ENCODE measurements at places on chromosomes 5 and 9. TPM values are rescaled to one million over a fixed set of nuclear protein-coding genes. Genes with fewer than 3 reads are reported as not detected.

Gene EPB41L4A
- 2.8 TPM for total RNA-seq

Gene NINJ1
- total RNA-seq = 34.4 TPM

Gene ECSCR
- not detected for total RNA-seq

Gene FAM151B
- total RNA-seq = 1.2 TPM

Gene ORM2
- total RNA-seq = 0.59 TPM

Gene ZFP2
- 0.57 TPM for total RNA-seq

Gene LCN15
- 0.76 TPM for total RNA-seq

Gene ACSL6
- total RNA-seq = 2.3 TPM

Gene FOXD4L6
- 0.54 TPM for total RNA-seq

Gene C9orf153
- total RNA-seq = not detected

Gene WDR38
- total RNA-seq = not detected

Gene DNAI1
- total RNA-seq = 1.1 TPM

Gene KCNT1
- 0.17 TPM for total RNA-seq

Gene GRM6
- total RNA-seq = not detected

Gene ENG
- 0.76 TPM for total RNA-seq

Gene PCDHGB1
- total RNA-seq = 0.15 TPM

- no peak for DNase-seq
These were observed 352.5 kb upstream of the NUDT12 start for GRCh38 chr5:103915081-103915480.

- no peak for DNase-seq
These were observed 243.7 kb downstream of the CWC27 start for GRCh38 chr5:65012301-65012892.

GRCh38 chr9:113502427-113503034, 39.0 kb downstream of the RGS3 start:
- no peak for DNase-seq

GRCh38 chr5:140965905-140966292, 377 bp upstream of the PCDHAC2 start:
- no peak for DNase-seq

- DNase-seq = no peak
These were observed 78.3 kb downstream of the MAN2A1 start for GRCh38 chr5:109767997-109768396.

- DNase-seq = no peak
These were observed 48.3 kb upstream of the IRX4 start for GRCh38 chr5:1930880-1931603.

GRCh38 chr9:114311571-114312512, 11.1 kb upstream of the ORM1 start:
- no peak for DNase-seq

GRCh38 chr5:65611524-65611923, 12.6 kb downstream of the TRIM23 start:
- DNase-seq = no peak

DNA sequence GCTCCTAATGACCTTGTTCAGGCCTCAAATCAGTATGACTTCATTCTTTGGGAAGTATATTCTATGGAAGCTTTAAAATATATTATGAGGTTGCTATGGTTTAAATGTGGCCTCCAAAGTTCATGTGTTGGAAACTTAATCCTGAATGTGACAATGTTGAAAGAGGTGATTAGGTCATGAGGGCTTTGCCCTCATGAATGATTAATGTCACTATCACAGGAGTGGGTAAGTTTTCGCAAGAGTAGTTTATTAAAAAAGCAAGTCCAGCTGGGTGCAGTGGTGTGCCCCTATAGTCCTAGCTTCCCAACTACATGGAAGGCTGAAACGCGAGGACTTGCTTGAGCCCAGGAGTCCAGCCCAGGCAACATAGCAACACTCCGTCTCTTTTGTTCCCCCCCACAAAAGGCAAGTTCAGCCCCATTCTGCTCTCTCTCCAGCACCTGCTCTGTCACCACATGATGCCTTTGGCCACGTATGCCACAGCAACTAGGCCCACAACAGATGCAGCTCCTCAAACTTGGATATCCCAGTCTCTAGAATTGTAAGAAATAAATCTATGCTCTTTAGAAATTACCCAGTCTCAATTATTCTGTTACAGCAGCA, 105.3 kb downstream of the SIL1 start:
- DNase-seq = no peak

DNA sequence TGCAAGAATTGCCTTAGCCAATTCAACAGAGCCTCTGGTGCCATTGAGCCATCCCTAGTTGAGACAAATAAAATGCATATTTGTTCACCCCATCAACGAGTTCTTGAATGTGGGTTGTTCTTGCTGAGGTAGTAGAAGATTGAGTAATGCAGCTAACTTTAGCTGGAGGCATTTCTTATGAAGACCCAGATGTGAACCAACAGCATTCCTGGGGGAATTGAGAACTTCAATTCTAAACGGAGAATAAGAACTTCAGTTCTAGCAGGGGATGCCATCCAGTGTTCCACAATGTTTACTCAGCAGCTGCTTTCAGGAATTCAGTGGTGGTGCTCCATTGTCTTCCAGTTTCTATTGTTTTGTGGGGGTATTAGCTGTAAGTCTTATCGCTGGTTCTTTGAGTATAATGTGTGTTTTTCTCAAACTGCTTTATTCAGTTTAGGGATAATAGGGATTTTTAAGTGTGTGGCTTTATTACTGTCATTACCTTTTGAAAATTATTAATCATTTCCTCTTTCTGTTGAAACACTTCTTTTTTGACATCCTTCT, 1968.2 kb upstream of the NUDT12 start:
- DNase-seq = no peak

GRCh38 chr5:53426512-53426830, 54.0 kb upstream of the FST start:
- DNase-seq = no peak

- DNase-seq = no peak
These were observed 59.4 kb downstream of the DAP start for GRCh38 chr5:10701567-10702039.

DNA sequence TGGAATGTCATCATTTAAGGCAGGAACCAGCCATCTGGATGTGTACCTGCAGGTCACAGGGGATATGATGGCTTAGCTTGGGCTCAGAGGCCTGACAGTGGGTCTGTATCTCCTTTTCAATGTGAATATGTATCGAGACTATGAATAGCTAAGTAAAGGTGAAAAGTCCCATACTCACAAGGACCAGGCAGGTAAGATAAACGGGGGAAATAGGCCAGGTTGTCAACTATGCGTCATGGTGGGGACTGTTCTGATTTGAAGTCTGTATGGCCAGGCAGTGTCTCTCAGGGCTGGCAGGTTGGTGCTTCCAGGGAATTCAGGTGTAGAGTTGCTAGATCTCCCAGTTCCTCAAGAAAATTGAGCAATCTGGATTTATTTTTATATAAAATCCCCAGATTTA, 987.9 kb upstream of the WWC1 start:
- no peak for DNase-seq

DNA sequence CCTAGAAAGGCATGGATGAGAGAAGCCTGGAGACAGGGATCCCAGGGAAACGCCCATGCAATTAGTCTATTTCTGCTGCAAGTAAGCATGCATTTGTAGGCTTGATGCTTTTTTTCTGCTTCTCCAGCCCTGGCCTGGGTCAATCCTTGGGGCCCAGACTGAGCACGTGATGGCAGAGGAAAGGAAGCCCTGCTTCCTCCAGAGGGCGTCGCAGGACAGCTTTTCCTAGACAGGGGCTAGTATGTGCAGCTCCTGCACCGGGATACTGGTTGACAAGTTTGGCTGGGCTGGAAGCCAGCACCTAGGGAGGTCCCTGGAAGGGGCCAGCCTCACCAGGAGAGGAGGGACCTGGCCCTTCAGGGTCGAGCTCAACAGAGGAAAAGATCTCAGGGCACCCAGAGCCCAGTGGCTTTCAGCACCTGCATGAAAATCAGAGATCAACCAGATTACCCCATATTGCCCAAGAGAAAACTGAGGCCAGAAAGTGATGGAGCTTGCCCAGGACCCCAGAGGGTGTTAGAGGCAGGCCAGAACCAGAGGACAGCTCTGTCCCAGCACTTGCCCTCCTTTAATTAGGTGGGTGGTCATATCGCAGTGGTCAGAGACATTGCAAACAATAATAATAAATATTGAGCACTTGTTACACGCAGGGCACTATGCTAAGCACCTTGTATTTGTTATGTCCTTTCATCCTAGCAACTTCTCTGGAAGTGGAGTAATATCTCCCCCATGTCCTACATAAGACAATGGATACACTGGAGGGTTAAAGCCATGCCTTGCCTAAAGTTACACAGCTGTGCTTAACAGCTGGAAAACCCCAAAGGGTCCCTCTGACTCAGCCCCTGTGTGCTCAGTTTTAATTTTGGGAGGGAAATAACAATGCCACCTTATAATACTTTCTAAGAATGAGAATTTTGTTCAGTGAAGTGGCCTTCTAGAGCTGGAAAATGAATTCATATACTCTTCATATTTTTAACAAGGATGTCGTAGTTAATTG, 67.1 kb downstream of the KLF4 start:
- peak; percentile 78 for DNase-seq

- no peak for DNase-seq
These were observed 12.7 kb downstream of the STK10 start for GRCh38 chr5:172175263-172175719.

GRCh38 chr9:107237873-107238272, 45.2 kb upstream of the RAD23B start:
- no peak for DNase-seq

DNA sequence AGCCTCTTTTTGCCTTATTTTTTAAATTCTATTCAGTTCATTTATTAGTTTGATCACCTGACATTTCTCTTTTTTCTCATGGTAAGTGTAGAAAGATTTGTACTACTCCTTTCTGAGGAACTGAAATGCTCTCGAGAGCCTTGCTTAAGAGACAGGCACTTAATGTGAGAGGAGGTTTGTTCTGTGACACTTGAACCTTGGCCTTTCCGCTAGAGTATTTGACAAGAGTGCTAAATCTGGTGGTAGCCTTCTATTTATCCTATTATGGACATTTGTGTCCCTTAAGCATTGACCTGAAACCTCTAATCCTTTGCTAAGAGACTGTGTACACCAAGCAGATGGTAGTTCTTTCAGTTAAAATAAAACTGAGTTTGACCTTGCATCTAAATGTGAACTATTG, 805.0 kb upstream of the PTPRD start:
- DNase-seq = no peak

DNA sequence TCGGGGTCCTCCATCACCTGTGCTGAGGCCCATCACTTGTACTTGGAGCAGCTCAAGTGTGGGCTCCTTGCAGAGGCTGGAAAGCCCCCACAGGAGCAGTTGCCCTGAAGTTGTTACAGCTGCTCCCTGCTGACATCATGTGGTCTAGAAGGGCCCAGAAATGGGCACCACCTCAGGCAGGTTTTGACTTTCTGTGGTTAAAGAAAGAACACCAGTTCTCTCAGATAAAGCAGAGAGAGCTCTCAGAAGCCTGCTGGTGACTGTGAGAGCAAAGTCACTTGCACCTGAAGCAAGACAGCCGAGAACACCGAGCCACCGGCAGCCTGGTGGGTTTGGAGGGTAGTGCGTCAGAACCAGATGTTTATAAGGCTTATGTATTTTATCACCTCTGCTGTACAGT, 70.4 kb downstream of the MVB12B start:
- no peak for DNase-seq

GRCh38 chr9:17075758-17076485, 58.9 kb upstream of the CNTLN start:
- DNase-seq = no peak

- DNase-seq = no peak
These were observed 209.3 kb upstream of the PPP1R2B start for GRCh38 chr5:156640691-156641241.

DNA sequence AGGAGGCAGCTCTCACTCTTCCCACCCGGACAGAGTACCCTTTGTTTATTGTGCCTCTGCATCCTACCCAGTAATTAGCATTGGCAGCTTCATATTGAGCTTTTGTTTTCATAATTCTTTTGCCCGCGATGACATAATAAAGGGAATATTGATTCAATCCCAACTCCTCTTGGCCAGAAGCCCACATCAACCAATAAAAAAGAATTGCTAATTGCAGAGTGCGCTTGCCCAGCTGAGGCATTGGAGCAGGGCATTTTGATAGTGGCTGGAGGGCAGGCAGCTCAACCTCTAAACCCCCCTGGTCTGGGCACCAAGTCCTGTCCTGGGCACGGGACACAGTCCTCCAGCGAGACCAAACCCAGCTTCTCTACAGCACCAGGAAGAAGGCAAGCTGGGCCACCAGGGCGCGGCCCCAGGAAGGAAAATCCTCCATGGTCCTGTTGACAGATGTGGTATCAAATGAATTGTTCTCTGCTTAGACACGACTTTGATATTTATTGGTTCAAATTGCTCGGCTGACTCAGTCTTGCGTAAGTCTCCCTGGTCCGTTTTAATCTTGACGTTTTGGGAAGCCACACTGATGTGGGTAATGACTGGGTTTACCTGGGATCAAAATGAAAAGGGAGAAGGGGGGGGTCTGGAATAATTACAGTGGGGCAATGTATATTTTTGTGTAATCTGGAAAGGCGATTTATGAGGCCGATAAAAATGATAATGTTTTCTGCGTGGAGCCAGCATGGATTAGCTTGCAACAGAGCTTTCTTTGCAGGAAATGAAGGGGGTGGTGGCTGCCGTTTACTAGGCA, 220.7 kb upstream of the MSX2 start:
- peak; percentile 91 for DNase-seq

DNA sequence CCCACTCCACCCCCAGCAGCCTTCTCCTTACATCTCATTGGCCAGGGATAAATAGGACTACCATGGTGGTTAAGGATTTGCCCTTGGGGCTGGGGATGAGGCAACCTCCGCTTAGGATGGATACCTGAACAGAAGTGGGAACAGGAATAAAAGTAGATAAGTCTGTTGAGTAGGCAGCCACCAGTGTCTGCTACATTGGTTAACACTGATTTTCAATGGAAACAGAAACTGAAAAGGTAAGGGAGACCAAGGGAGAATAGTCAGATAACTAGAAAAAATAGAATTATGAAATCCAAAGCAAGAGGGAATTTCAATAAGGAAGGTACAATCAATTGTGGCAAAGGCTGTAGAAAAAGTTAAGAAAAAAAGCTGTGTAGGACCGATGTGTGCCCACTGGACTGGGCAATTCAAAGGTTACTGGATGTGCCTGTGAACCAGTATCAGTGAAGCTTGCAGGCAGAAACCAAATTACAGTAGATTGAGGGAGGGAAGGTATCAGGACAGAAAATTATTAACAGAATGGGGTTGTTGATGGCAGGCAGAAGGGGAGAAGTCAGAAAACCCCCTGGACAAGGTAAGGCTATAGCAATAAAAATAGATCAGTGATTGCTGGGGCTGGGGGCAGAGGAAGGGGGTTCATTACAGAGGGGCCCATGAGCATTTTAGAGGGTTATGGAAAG, 48.7 kb downstream of the DNAJC21 start:
- DNase-seq = no peak

DNA sequence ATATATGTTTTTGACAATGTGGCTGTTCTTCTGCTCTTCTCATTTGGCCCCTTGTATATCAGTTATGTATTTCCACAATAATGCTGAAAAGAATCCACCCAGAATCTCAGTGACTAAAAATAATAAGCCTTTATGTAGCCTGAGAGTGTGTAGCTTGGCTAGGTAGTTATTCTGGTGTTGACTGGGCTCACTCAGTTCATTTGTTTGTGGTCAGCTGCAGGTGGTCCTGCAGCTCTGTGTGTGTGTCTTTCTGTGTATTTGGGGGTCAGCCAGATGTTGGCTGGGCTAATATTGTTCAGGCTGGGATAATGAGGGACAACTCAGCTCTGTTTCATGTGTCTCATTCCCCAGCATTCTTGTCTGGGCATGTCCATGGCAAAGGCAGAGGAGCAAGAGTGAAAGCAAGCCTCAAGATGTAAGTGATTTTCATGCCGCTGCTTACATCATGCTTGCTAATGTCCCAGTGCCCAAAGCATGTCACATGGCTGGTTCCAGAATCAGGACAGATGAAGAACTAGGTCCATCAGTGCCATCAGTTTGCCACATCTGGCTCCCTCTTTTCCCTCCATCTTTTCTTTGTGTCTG, 162.8 kb downstream of the KCTD16 start:
- no peak for DNase-seq

- DNase-seq = no peak
These were observed 2.8 kb downstream of the MCCC2 start for GRCh38 chr5:71589903-71590302.

Data from HCT116 (cell line).